ENCODE measurements at places on chromosomes 6 and 20. TPM values are rescaled to one million over a fixed set of nuclear protein-coding genes. Genes with fewer than 3 reads are reported as not detected.

Gene ETV7
- total RNA-seq, result 2.0 TPM

DNA sequence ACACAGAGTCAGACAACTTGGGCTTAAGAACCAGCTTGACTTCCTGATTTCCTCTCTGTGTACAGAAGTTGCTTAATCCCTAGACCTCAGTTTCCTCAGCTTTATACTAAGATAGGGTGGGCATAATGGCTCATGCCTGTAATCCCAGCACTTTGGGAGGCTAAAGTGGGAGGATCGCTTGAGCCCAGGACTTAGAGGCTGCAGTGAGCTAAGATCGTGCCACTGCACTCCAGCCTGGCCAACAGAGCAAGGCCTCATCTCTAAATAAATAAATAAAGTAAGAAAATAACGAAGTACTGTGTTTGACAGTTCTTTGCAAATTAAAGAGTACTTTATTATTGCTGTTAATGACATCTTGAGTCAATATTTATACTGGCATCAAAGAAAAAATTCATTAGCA, 41.7 kb downstream of the CNKSR3 start:
- no peak for DNase-seq

GRCh38 chr6:17859846-17860245, 127.6 kb downstream of the KIF13A start:
- no peak for DNase-seq

Gene HEY2
- total RNA-seq, result not detected

DNA sequence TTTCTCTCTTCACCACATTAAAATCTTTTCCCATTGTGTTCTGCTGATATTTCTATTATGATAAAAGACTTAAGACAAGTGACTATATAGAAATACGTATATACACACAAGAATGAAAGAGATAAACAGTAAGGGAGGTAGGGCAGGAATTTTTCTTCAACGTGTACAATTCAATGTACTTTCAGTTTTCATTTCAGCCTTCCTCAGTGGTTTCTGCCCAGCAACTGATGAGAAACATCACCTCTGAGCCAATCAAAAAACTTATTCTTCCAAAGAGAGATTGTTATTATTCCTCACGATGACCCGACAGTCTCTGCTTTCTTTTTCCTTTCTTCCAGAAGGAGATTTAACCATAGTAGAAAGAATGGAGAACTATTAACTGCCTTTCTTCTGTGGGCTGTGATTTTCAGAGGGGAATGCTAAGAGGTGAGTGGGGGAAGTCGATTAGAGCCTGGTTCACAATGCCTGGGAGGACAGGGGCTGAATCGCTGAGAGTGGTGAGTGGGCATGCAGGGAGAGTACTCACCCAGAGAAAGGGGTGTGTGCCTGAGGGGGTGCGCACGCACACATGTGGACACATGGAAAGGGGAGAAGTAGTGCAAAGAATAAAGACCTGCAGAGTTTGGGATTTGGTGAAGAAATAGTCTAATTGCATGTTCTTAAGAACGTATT, at the start of gene BTN3A1:
TSS of gene BTN3A1 (plus strand) at position 289 of the 672 bp plus-strand sequence. CDS start 3,289 bp downstream, outside the sequence.
- DNase-seq, result peak; percentile 70

GRCh38 chr20:51142448-51142847, 119.5 kb upstream of the KCNG1 start:
- no peak for DNase-seq

Gene EEF1A1
- total RNA-seq, result 10,069 TPM
